ENCODE measurements at places on chromosomes 3 and 15.

DNA sequence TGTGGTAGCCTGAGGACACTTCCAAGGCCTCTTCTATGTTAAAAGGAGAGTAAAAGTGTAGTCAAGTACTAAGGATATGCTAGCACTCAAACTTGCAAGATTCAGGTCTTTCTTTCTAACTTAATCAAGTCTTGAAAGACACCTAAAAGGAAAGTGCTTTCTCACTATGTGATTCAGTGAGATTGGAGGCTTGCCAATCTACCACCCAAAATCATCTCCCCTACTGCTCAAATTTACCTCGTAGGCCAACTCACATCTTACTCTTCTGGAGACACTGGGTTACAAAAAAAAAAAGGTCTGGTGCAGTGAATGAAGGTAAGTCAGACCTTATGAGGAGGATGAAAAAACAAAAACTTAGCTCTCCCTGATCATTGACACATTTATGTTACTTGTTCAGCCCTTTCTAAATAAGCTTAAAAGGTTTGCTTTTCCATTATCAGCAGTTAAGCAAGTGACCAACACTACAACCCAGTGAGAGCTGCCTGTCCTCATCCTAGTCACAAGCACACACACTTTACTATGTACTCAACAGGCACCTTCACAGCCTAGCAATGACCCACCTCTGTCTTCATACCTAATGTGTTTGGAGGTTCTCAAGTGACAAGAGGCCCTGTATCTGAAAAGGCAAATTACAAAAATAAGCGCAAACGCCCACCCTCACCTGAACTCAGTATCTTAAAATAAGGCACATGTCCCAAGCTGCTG, 19.6 kb downstream of the SUMF1 start:
- no peak for DNase-seq

GRCh38 chr15:45855210-45855906, 220.5 kb downstream of the SQOR start:
- DNase-seq: no peak

DNA sequence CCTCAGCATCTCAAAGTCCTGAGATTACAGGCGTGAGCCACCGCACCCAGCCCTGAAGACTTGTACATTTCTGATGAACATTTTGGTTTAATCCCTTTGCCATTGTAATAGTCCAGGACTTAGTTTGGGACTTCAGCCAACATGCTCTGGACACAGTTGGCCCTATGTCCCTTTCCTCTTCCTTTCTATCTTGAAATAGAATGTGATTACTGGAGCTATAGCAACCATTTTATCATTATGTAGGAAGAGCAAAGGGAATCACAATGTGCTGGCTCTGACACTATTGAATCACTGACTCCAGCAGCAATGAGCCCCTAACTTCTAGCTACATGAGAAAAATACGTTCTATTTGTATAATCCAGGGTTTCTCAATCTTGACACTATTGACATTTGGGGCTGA, 34.8 kb upstream of the MRPL3 start:
- no peak for DNase-seq

DNA sequence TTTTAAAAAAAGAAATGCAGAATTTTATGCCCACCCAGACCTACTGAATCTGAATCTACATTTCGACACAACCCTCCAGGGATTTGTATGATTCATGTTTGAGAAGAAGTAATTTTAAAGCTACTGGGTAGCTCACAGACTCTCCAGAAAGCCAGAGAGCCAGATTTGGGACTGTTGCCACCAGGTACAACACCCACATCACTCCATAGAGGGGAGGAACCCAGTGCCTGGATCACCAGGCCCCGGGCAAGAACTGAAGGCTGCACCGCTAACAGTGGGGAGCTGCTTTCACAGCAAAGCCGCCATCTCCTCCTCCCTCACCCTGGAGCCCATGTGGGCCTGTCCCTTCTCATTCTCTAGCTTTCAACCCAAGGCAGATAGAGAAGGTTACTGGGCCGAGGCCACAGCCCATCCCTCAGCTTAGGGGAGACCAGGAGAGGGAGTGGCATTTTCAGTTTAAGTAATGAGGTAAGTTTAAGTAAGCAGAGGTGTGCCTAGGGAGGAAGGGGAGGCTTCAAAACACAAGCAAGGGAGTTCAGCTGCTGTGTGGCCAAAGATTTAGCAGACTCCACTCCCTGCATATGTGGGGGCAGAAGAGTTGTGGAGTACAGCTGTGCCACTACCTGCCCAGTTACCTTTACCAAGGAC, 109.8 kb downstream of the IL12A start:
- DNase-seq: no peak

GRCh38 chr3:60126511-60127304, 1076.9 kb upstream of the CFAP20DC start:
- DNase-seq: no peak

DNA sequence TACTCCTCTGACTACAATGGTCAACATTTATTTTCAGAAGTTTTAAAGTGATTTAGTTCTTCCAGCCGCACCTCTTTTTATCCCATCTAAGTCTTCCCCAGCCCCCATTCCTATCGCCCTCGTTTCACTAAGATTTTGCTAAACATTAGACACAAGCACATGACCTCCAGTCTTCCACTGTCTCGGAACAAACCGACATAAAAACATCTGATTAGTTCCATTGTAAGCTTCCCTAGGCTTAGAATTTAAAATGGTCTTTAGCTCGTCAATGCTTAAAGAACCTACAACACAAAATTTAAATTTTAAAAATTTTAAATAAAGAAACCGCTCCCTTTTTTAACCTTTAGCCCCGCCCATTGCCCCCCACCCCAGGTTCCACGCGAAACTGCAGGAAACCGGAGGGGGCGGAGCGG, 284 bp upstream of the TSC22D2 start:
- no peak for DNase-seq

- no peak for DNase-seq
Observed at GRCh38 chr15:40793216-40793989, 13.5 kb upstream of the ZFYVE19 start.

DNA sequence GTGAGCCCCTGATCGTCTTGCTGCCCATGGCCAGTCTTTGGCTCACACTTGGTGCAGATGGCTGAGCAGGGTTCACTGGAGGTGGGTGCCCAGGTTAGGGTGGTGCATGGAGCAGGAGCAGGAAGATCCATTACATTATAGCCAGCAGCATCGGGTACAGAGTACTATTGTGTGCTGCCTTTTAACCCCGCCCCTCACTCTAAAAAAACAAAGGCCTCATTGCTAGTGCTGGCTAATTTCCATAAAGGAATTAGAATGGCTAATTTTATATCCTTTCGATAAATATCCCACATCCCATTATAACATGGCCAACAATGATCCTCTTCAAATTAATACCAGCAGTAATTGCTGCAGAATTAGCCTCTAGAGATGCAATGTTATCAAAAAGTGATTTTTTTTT, 45.8 kb upstream of the PPP4R2 start:
- DNase-seq: no peak

- no peak for DNase-seq
Observed at GRCh38 chr15:47707391-47707790, 9.9 kb upstream of the SEMA6D start.

- DNase-seq: no peak
Observed at GRCh38 chr3:139326707-139327106, 17.1 kb upstream of the MRPS22 start.

DNA sequence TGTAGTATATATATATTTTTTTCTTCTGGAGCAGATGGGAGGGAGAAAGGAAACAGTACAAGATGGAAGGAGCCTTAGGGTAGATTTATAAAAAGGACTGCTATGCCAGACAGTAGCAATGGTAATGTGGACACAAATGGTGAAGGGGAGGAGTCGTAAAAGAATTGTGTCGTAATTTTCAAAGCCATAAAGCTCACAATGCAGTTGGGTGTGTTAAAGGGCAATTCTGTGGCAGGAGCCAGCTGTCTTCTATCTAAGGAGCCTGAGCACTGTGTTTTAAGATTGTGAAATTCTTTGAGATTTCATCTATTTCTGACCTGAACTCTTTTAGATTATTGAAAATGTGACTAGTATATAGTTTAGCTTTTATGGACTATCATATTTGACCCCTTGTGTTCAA, 58.9 kb downstream of the CNOT10 start:
- no peak for DNase-seq

DNA sequence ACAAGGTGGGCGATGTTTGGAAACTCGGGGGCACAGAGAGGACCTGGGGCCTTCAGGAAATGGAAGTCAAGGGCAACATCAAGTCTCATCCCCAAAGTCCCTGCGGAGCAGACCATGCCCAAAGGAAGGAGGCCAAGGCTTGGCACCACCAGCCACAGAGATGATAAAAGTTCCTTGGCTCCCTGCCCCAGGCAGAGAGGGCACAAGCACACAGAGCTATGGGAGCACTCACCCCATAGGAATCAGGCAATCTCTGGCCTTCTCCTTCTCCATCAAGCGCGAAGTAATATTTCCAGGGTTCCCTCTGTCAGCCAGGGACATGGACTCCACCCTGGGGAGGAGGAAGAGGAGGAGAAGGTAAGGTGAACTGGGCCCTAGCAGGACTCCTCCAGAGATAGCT, 7.9 kb downstream of the ACAA1 start:
- DNase-seq: no peak

GRCh38 chr3:13042127-13042701, 31.0 kb downstream of the IQSEC1 start:
- DNase-seq: no peak

GRCh38 chr15:44812029-44812517, 75.7 kb downstream of the TRIM69 start:
- no peak for DNase-seq

DNA sequence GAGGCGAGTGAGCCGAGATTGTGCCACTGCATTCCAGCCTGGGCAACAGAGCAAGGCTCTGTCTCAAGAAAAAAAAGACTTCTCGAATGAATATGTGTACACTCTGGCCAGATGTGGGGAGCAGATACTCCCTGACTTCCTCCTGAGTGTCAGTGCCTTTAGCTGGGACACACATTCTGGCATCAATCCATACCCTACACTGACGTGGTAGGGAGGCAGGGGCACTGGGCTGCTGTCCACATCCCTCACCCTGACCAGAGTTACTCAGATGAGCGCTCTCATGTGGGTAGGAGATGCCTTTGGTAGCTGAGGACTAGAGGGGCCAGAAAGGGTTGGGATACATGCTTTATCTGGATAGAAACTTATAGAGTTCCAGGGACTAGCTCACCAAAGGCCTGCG, 15.6 kb downstream of the LIMD1 start:
- DNase-seq: no peak

GRCh38 chr15:25795712-25796111, 67.4 kb downstream of the ATP10A start:
- DNase-seq: no peak

GRCh38 chr3:154102225-154102624, 19.0 kb upstream of the ARHGEF26 start:
- no peak for DNase-seq

GRCh38 chr15:76756381-76756780, 148.8 kb downstream of the SCAPER start:
- DNase-seq: no peak

DNA sequence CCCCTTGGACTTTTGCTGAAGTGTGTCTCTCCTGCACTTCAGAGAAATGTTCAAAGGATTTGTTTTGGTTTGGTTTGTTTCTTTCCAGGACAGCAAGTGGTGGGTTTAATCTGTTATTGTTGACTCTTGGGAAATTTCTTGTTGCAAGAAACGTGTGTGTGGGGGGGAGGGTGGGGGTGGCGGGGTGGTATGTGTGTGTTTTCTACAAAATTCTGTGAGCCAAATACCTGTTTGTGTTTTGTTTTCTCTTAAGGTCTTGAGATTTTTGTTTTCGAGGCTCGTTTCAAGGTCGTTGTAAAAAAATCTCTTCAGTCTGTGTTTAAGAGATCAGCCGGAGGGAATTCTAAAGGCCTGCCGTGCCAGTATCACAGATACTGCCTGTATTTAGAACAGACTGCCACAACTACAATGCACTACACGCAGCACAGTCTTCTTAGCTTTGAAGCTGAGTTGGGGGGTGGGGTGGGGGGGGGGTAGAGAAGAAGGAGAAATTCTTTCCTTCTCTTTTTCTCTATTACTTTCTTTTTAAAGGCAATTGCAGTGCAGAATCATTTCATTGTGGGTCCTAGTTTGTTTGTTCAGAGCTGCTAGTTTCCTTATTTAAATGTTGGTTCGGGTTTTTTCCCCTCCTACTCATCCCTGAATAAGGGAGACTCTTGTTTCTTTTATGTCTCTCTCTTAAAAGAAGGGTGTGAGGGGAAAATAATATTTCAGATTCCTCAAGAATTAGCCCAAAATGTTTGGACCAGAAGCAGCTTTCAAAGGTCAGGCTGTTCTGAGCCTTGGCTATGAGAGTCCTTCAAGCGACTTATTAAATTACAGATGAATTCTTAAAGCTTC, 1.4 kb upstream of the BCL6 start:
- DNase-seq: no peak

DNA sequence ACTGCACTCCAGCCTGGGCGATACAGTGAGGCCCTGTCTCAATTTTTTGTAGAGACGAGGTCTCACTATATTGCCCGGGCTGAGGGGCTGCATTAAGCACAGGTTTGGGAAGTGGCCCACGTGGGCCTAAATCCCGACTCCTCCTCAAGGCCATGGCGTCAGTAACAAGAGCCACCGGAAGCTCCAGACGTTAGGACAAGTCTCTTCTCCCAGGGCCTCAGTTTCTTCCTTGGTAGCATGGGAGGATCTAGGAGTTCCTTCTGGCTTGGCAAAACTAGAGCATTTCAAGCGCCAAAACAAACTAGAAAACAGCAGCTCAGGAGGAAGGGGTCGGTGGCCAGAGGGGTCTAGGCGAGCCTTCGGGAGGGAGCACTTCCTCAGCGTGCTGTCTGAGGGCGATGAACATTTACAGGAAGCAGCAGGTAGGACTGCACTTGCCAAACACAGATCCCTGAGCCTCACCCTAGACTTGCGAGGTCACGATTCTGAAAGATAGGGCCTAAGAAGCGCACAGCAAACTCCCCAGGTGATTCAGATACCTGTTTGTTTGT, 536 bp downstream of the SNAPC5 start:
- DNase-seq: no peak

- no peak for DNase-seq
Observed at GRCh38 chr3:162525771-162526170, 1029.2 kb downstream of the OTOL1 start.

- DNase-seq: no peak
Observed at GRCh38 chr15:58407236-58407775, 24.5 kb upstream of the LIPC start.

DNA sequence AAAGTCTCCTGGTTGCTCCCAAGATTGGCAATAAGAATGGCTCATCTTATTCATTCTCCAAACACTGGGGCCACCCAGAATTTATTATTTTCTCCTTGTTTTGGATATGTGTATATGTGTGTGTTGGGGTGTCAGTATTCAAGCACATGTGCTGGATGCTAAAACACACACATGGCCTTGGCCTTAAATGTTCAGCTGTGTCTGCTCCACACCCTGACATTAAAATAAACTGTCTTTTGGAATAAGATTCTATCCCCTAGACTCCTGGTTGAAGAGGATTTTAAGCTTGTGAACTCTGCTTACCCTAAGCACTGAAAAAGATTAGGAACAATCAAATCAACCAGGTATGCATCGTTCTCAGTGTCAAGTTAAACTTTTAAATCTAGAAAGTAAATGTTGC, 382.9 kb upstream of the MCTP2 start:
- DNase-seq: no peak

GRCh38 chr3:114133947-114134346, 44.9 kb downstream of the DRD3 start:
- no peak for DNase-seq

GRCh38 chr3:133765256-133765655, 19.1 kb downstream of the TF start:
- DNase-seq: no peak
